Esophagus squamous epithelium (tissue), 5 donors: ENCODE measurements at places on chromosomes 1 and 21. TPM values are rescaled to one million over a fixed set of nuclear protein-coding genes. Genes with fewer than 3 reads are reported as not detected.

CD5L gene
- total RNA-seq = not detected

BARHL2 gene
- not detected for total RNA-seq

RAB13 gene
- 32.9 TPM for total RNA-seq

DNA sequence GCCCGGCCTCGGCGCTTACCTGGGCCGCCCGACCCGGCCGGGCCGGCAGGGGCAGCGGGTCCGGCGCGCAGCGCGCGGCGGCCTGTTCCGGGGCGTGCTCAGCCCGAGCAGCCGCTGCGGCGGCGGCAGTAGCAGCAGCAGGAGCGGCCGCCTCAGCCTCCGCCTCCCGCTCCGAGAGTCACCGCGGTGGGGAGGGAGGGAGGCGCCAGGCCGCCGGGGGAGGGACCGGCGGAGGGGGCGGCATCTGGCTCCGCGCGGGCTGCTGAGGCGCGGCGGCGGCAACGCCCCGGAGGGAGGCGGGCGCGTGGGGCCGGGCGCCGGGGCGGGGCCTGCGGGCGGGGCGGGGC is at the start of gene CTNNBIP1:
Gene CTNNBIP1 (minus strand): TSS at position 194 of the 347 bp plus-strand sequence. CDS start 38,205 bp downstream, outside the sequence.
- DNase-seq = no peak

DNA sequence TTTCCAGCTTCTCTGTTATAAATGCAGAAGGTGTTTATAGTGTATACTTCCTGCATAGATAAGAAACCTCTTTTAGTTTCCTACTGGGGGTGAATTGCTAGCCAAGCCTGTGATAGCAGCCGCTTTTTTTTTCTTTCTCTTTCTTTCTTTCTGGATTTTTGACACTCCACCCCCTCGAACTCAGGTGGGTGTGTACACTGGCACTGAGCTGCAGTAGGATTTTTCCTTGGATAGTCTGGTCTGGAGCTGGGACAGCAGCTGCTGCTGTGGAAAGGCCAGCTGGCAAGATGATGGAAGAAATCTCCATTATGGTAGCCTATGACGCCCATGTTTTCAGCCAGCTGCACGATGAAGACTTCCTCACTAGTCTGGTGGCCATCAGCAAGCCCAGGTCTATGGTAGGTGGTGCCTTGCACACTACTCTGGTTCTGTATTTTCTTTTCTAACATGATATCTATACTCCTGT is 122.5 kb upstream of the CACYBP start:
- no peak for DNase-seq

- DNase-seq = no peak
Observed at GRCh38 chr1:12438349-12438924, 179.6 kb downstream of the DHRS3 start.

- no peak for DNase-seq
Observed at GRCh38 chr1:7640920-7641585, 130.0 kb upstream of the VAMP3 start.

GRCh38 chr1:233094691-233095090 is 144.3 kb downstream of the NTPCR start:
- no peak for DNase-seq

DNA sequence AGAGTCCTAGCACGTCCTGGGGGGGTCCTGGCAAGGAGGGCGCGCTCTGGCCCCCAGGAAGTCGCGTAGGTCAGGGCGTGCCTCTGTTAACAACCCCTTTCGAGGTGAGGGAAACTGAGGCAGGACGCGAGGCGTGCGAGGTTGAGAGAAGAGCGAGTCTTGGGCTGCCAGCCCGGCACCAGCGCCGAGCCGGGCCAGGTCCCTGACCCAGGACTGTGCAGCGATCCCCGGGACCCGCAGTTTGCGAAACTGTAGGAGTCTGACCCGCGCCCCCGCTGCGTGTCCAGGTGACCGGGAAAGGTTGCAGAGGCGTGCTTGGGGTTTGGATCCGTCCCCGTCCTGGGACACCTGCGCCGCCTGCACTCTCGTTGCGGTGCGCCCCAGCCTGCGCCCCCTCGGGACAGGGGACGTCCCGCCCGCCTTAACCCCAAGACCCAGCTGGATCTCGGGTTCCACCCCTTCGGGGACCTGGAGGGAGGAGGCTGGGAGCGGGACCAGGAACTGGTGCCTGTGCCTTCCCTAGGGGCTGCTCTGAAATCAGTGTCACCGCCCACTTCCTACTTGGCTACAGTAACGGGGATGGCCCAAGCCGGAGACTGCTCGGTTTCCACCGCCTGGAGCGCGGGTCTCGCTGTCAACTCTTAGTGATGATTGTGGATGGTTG is 493 bp downstream of the DISC1 start:
- no peak for DNase-seq

GRCh38 chr1:17665950-17666720 is 89.0 kb upstream of the ACTL8 start:
- DNase-seq = no peak

DNA sequence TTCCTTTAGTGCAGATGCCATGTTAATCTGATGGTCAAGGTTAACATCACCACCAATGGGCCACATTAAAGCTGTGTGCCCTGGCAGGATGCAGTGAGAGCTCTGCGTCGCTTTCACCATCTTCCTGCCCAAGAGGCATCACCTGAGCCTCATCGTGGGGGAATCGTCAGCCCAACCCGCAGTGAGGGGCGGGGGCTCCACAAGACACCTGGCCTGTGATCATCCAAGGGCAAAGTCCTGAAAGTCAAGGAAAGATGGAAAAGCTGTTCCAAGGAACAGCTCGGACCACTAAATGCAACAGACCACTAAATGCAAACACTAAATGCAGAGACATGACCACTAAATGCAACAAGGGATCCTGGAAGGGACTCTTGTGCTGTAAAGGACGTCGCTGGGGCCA is 49.9 kb downstream of the WDR4 start:
- DNase-seq = no peak
